ENCODE measurements at places on chromosomes 2 and 18.

GRCh38 chr2:24456599-24457556 is 34.2 kb upstream of the NCOA1 start:
- peak; percentile 17 for DNase-seq

GRCh38 chr2:191931329-191931728 is 84.4 kb upstream of the CAVIN2 start:
- no peak for DNase-seq

DNA sequence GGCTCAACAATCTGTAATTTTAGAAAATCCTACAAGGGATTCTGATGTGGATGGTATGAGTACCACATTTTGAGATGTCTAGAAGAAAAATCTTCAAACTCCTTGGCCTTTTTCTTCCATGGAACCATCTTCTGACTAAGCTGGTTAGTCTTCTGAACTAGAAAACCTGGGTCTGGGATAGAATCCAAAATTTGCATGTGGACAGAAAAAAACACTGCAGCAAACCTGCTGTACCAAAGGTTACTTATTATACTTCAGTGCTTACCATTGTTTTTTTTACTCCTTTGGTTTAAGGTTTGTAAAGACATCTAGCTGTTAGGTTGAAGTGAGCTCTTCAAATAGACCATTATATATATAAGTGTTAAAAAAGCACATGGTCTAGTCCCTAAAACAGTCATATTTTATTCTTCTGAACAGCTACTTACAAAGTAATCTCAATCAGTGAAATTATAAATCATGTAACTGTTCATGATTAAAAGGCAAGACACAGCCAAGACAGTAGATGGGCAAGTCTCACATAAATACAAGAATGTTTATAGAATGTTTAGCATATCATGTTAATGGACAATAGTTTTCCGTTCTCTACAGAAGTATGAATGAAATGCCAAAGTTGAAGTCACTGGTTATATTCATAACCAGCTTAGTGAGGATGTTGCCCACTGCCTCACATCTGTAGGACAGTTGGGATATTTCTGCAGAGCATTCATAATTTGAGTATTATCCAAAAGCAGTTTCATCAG is 85.5 kb downstream of the ORC4 start:
- no peak for DNase-seq

- DNase-seq = no peak
These were observed 217.1 kb downstream of the DYM start for GRCh38 chr18:49243391-49243790.

DNA sequence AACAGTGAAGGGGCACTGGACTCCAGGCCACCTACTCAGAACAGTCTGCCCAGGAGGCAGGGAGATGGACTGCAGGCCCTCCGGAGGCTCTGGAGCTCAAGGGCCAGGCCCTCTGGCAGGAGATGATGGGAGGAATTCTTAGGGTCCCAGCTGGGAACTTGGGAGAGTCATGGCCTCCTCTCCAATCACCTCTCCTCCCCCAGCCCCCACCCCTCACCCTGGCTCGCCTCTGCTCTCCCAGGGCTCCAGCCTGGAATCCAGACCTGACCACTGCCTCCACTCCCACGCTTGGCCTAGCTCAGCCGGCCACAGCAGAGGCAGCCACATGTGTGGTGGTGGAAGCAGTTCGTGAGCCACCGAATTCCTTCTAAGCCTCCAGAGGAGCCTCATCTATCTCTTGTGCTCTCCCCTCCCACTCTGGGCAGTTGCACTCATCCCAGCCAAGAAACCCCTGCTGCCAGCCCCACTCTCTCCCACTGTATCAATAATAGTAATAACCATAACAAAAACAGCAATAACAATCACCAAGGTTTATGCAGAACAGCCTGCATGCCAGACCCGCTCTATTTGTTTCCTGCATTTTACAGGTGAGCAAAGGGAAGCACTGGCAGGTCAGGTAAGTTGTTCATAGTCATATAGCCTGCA is 67.4 kb downstream of the TNS1 start:
- no peak for DNase-seq

DNA sequence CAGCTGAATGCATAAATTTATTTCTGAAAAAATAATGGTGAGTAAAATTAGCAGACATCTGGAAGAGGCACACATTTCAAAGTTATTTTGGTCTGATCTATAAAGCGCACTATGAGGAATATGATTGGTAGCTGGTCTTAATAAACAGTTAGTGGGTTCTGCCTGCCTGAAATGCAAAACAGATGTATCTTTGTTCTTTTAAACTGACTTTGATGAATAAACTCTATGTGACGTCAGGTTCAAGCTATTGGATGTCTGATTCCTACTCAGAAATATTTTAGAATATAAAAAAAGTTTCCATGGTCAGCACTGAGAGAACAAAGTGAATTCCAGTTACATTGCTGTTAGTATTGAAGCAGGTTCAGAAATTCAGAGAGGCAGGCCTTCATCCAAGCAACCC is 136.4 kb downstream of the TPGS2 start:
- DNase-seq = no peak

GRCh38 chr2:207630491-207630890 is 5.3 kb upstream of the METTL21A start:
- no peak for DNase-seq

- DNase-seq = no peak
These were observed 9.4 kb upstream of the PRLH start for GRCh38 chr2:237556773-237557632.

DNA sequence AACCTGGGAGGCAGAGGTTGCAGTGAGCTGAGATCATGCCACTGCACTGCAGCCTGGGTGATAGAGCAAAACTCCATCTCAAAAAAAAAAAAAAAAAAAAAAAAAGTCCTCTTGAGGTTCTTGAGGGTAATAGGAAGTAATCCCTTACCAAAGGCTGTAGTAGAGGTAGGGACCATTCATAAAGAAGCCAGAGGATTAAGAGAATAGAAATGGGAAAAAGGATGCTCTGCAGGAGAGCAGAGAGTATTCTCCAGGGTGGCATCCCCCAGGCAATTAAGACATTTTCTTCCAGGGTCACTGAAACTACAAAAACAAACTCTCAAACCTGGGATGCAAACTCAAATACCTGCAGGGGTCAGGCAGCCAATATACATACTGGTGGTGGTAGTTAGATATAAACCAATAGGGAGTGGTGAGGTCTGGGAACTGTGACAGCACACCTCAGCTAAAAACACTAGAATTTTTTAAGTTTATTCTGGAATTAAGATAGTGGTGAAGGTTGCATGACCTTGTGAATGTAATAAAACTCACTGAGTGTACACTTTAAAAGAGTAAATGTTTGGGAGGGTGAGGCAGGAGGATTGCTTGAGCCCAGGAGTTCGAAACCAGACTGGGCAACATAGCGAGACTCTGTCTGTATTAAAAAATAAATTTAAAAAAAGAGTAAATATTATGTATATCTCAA is 24.7 kb downstream of the RAPH1 start:
- DNase-seq = no peak

DNA sequence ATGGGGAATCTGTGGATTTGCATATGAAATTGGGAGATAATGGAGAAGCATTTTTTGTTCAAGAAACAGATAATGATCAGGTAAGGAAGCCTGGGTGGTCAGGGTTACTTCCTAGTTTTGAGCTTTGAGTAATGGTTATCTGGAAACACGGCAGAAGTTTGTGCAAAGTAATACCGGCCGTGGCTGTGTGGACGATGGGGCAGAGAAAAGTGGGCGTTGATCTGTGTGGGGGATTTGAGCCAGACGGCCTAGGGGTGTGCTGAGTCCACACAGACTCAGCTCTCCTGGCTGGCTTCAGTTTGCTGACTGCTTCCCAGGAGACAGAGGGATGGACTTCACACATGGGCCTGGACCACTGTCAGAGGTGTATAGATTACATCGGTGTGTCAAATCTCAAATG is 21.3 kb downstream of the LPIN1 start:
- no peak for DNase-seq

- peak; percentile 26 for DNase-seq
These were observed 266.8 kb upstream of the CXCR4 start for GRCh38 chr2:136384531-136385303.

DNA sequence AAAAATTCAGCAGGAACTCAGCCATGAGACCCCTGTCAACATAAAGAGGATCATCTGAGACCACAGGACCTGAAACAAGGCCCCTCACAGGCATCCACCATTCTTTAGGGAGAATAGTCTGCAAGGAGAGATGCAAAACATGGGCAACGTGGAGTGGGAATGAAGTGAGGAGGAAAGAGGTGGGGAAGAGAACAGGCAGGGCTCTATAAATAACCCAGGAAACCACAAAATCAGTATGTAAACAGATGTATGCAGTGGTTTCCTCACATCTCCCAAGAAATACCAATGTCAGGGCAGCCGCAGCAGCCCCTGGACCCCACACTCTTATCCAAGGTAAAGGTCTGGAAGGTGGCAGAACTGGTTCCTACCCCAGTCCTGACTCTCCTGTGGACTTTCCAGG is 168.5 kb downstream of the EN1 start:
- DNase-seq = no peak

DNA sequence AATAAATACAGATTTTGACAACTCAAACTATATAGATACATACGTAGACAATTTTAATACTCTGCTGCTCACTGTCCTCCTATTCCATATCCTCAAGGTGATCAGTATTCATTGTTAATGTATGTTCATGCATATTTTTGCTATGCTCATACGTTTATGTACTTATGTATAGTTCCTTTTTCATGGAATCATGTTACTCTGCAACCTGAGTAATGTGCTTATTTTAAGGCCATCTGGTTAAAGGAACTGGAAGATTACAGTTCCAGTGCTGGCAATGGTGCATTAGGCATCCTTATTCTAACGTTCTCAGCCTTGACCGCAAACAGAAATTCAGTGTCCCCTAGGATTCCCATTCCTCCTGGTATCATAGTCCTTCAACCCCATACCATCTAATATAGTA is 385.0 kb upstream of the TNP1 start:
- no peak for DNase-seq

DNA sequence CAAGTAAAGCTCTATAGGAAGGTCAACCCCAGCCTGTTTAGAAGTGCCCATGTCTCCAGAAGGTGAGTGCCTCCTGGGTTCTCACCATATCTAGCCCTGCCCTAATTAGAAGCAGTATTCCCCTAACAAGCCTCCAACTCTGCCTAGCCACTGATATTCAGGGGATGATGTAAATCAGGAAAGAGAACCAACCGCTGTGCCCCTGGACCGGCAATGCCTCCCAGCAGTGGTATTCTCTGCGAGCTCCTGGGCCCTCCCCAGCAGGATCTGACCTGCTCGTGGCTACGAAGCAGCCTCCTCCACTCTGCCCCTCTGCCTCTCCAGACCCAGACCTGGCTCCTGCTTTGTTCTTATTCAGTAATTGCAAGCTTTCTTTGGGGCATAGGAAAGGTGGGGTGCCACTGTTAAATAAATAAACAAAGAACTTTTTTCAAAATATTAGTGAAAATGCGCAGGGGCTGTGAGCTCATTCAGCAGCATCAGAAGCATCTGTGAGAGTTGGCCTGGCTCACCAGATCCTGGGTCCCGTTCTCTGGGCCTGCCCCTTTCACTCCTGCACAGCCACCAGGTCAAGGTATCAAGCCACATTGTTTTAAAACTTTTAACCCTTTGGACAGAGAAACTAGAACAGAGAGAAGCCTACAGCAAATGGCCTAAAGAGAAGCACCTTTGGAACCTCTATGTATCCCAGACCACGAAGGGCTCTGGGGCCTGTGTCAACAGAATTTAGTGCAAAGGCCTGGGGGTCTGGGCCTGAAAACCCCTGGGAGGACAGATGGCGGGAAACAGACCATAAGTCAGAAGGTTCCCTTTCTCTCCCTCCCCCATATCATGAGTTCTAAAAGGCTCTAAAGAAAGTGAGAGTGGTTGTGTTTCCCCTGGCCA is 11.9 kb downstream of the MREG start:
- DNase-seq = no peak

GRCh38 chr2:70979626-70980025 is 1.2 kb downstream of the ANKRD53 start:
- DNase-seq = no peak

DNA sequence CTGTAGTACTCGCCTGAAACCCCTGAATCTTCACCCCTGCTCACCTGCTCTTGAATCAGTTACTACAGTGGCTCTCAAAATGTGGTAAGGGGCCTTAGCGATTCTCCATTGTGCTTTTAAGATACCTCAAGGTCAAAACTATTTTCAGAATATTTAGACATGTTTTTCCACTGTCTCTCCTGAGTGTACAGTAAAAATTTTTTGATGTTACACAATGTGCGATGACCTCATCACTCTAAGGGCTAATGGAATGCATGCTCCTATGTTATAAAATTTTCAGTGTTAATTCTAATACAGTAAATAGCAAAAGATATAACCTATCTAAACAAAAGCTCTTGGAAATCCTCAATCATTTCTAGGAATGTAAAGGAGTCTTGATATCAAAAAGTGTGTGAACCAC is 336.9 kb upstream of the PKDCC start:
- no peak for DNase-seq

DNA sequence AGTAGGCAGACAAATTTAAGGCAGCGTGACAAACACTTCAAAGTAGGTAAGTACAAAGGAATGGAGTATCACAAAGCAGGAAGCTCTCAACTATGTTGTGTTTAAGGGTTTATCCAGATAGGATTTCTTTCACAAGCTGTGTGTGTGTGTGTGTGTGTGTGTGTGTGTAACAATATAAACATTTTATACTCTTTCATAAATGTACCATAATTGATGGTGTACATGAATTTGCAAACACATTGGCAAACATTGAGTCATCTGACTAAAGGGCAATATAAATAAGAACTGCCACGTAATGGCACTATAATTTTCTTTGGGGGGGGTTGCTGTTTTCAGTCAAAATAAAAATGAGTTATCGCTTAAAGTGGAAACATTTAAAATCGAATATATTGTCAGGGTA is 1004.4 kb upstream of the DDX18 start:
- no peak for DNase-seq

GRCh38 chr2:180873219-180873618 is 107.2 kb upstream of the UBE2E3 start:
- no peak for DNase-seq

- DNase-seq = no peak
These were observed 138.4 kb upstream of the RIOK3 start for GRCh38 chr18:23314672-23315071.

DNA sequence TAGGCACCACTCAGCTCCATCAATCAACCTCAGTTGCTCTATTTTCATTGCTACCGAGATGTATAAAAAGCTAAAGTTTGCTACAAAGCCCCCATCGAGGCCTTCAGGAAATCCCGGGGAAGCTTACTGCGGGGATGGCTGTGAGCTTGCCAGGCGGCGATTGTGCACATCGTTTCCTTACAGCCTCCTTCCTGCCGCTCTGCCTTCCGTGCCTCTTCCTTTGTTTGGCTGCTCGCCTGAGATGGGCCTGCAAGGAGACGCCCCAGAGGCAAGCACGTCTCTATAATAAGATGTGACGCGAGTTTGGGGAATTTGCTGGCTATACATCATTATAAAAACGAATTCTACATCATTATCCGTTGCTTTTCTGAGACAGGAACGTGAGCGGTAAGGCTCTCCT is 41.6 kb downstream of the DHRS9 start:
- no peak for DNase-seq

GRCh38 chr2:9422321-9423099 is 818 bp downstream of the ITGB1BP1 start:
- DNase-seq = no peak

- no peak for DNase-seq
These were observed 148.7 kb downstream of the TFCP2L1 start for GRCh38 chr2:121136323-121136722.

- DNase-seq = no peak
These were observed 34.7 kb downstream of the PTPN18 start for GRCh38 chr2:130390460-130391057.
